NCI-H524 (cell line): ENCODE measurements at places on chromosomes 16 and 17.
A peak's percentile ranks its signal among the peaks of the same experiment; 100 is the strongest.

GRCh38 chr17:77694391-77695363 is 263.8 kb upstream of the TNRC6C start:
- DNase-seq, result no peak

- no peak for DNase-seq
Observed at GRCh38 chr17:71869293-71869692, 251.5 kb upstream of the SOX9 start.

GRCh38 chr17:74212913-74213791 is at the start of gene TTYH2:
Gene TTYH2, plus strand, starts transcription at chr17:74213571. Its CDS starts 17 bp downstream, at chr17:74213588.
- peak; percentile 91 for DNase-seq

DNA sequence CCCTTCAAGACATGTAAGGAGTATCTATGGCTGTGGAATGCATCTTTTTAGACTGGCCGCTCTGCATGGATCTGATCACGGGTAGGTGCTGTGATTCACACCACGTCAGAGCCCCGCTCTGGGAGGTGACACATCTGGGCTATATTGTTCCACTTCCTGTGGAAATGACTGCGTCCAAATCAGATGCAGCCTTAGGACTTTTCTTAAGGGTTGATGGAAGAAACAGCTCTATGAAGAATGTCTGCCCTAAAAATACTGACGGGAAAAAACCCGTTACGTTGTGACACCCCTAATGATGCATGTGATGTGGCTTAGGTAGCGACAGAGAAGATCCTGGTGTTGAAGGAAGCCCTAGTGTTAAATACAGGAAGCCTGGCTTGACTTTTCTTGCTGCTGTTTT is 12.2 kb downstream of the BANP start:
- DNase-seq, result no peak

DNA sequence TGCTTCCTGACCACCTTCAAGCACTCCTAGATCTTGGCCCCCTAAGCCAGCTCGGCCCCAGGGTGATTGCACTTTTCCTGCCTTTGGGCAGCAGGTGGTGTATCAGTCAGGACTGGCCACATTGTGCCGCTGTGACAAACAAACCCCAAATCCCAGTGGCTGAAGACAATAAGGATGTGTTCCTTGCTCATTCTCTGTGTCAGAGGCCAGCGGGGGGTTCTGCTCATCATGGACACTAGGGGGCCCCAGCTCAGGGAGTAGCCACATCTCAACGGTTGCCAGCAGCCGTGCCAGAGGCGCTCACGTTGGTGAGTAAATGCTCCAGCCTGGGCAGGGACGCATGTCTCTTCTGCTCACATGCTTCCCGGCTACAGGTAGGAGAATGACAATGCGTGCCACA is 60.4 kb downstream of the ZDHHC7 start:
- peak; percentile 69 for DNase-seq

DNA sequence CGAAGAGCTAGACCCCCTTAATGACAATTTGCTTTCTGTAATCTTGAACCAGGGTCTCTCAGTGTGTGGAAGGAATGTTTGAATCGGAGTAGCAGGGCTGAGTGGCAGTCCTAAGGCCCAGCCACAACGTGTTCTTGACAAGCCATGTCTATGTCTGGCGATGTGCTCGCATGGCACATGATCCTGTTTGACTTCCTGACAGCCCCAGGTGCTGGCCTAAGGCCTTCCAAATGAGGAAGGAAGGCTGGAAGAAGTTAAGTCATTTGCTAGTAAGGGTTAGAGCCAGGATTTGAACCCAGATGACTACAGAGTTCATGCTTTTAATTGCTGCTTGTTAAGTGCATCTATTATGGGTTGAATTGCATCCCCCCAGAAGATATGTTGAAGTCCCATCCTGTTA is 486.7 kb downstream of the MAF start:
- no peak for DNase-seq

GRCh38 chr16:12009922-12010321 is 33.4 kb downstream of the SNX29 start:
- no peak for DNase-seq

DNA sequence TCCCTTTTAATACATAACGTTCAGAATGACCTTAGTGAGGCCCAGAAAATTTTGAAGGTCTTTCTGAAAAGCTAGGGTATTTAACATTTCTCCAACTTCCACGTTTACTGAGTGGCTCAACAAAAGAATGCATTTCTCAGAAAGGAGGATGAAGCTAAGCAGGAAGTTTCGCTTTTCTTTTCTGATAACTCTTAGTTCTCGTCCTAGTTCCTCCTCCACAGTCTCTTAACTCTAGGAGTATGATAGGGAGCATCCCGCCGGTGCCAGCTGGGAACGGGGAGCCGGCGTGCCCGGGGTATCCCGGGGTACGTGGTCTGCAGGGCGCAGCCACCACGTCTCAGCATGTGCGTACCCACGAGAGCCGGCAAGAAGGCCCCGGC is 363 bp downstream of the KARS1 start:
- no peak for DNase-seq

GRCh38 chr16:50153596-50154419 is 702 bp downstream of the TENT4B start:
- no peak for DNase-seq

DNA sequence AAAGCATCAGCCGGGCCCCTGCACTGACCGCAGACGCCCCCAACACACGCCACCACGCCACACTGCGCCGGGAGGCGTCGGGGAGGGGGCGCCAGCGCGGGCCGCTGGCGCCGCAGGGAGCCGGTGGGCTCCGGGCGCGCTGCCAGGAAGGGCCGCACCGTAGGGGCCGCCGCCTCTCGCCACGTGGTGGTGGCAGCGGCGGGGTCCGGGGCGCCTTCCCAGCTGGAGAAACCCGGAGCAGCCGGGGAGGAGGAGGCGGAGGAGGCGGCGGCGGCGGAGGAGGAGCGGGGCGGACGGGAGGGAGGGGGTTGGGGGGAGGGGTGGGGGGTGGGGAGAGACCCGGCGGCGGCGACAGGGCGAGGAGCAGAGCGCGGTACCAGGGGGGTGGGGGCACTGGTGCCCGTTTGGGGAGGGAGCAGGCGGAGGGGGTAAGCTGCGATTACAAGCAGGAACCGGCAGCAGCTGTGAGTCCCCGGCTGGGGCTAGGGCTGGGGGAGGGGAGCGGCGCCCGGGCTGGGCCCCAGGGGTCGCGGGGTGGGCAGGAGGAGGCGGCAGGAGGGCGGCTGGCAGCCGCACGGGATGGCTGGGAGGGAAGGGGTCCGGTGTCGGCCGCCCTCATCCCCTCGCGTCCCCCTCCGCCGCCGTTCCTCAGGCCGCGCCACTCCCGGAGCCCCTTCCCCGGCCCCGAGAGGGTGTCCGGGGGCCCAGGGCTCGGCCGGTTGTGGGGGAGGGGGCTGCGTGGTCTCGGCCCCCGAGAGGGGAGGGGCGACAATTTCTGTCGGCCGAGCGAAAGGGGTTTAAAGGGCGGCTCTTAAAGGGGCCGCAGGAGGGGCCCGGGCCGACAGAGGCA is at the start of gene TBKBP1:
Gene TBKBP1, plus strand, starts transcription at position 431 of the 850 bp plus-strand sequence. CDS start 1,952 bp downstream, outside the sequence.
- peak; percentile 86 for DNase-seq

- no peak for DNase-seq
Observed at GRCh38 chr16:70561623-70562022, 38.0 kb downstream of the SF3B3 start.

DNA sequence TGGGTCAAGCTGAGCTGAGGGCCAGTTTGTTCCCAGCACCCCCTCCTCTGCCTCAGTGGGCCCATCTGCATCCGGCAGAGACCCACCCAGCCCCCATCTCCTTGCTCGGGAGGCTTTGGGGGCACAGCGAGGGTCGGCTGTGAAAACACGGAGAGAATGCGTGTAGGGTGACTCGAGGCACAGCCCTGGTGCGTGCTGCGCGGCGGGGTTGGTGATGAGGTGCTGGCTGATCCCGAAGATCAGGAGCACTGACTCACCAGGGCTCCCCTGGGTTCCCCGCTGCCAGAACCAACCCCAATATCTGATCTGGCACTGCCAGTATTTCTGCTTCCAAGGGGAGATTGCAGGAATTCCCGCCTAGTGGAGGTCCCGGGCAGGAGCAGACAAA is 7.5 kb upstream of the KRT17 start:
- DNase-seq, result no peak

DNA sequence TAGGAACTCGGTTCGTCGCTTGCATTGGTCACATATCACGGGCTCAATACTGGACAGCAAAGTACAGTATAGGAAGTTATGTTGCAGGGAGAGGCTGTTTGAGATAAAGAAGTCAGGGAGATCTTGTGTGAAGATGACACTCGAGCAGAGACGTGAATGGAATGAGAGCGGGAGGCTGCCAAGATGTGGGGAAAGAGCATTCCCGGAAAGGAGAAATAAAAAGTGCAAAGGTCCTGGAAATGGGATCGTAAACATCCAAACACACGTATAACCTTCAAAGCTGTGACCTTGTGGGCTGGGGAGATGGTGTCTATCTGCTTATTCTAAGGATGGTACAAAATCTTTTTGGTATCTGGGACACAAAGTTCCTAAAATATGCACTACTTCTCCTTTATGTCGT is 43.0 kb upstream of the MYOCD start:
- DNase-seq, result no peak

DNA sequence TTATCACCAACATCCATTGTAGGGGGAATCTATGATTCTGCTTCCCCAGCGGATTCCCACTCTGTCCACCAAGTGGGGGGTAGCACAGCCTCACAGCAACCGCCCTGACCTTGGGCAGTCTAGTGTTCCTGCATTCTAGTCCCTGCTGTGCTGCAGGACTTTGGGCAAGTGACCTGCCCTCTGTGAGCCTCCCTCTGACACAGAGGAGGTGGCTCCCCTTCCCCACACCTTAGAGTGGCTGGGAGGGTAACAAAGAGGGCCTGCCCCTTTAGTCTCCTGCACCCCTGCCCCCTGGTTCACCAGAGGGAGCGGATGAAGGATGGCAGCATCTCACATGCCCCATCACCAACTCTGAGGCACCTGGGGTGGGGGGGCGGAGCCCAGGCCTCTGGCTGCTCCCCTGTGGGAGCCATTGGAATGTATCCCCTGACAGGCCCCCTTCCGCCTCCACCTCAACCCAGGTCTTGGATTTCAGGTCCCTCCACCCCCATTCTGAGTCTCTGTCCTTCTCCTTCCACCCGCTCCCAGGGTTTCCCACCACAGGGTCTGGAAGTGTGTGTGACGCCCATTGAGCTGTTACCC is 10.1 kb downstream of the GAS2L2 start:
- DNase-seq, result no peak

DNA sequence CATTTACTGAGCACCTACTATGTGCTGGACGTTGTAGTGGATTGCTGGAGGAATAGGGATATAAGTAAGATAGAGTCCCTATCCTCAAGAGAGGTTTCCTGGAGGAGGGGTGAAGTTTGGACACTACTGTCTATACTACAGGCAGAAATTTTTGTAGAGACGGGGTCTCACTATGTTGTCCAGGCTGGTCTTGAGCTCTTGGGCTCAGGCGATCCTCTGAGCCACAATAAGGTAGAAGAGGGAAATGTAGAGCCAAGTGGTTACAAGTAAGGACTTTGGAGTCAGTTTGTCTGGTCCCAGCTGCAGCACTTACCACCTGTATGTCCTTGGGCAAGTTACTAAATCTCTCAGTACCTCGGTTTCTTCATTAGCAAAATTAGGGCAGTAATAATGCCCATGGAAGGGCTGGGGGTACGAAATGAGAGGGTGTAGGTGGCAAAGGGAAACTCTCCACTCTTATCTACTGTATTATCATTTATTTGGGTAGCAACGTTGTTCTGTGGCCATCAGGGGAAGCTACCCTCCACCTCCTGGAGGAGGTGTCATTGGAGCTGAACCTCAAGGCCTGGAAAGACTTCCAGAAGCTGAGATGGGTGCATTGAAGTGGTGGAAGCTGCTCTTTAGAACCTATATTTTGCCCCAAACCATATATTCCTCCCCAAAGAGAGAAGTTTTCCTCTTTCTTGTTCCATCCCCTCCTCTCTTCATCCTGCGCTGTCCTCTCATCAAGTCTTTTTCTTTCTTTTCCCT is 34.9 kb upstream of the DHX8 start:
- no peak for DNase-seq

DNA sequence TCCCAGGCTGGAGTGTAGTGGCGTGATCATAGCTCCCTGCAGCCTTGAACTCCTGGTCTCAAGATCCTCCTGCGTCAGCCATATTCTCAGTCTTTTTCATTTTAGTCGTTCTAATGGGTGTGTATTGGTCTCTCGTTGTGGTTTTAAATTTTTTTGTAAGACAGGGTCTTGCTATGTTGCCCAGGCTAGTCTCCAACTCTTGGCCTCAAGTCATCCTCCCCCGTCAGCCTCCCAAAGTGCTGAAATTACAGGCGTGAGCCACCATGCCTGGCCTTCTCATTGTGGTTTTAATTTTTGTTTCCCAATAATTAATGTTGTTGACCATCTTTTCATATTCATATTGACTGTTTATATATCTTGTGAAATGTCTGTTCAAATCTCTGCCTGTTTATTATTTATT is 8.6 kb downstream of the TMEM94 start:
- DNase-seq, result no peak

- no peak for DNase-seq
Observed at GRCh38 chr16:11705311-11706025, 37.2 kb downstream of the TXNDC11 start.

- no peak for DNase-seq
Observed at GRCh38 chr17:6712058-6712853, 913 bp downstream of the SLC13A5 start.

GRCh38 chr17:7650509-7651096 is at the start of gene ATP1B2:
Gene ATP1B2, plus strand, starts transcription at chr17:7650926. Its CDS starts 593 bp downstream, at chr17:7651519.
- DNase-seq, result peak; percentile 84

DNA sequence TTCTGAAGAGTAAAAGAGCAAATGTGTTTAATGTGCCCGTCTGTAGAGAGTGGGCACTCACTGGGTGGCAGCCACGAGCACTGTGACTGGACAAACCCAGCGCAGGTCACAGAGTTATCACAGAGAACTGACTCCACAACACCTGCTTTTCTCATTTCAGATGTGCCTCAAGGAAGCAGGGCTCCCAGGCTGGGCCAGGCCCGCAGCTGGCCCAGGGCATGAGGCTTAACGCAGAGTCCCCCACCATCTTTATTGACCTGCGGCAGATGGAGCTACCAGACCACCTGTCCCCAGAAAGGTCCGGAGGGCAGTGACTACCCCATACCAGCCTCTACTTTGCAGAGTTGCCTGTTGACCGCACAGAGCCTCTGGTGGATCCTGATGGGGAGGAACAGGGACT is 11.9 kb downstream of the DNAAF8 start:
- no peak for DNase-seq
